Stimulated activated CD8-positive, alpha-beta memory T cell treated with anti-CD3 and anti-CD28 coated beads, Interleukin-4, amount 100 ng/mL, for 1 hour (primary cell): ENCODE measurements at places on chromosomes 2 and 18.

- no peak for DNase-seq
These were observed 40.9 kb downstream of the CELF4 start for GRCh38 chr18:37524498-37525261.

- DNase-seq: no peak
These were observed 341.4 kb downstream of the LPIN1 start for GRCh38 chr2:12087671-12088380.

- no peak for DNase-seq
These were observed 17.1 kb downstream of the PSD4 start for GRCh38 chr2:113190871-113191270.

GRCh38 chr2:196925768-196926561 is 542 bp downstream of the PGAP1 start:
- no peak for DNase-seq

- no peak for DNase-seq
These were observed 9.7 kb downstream of the PDCD1 start for GRCh38 chr2:241848761-241849615.

- no peak for DNase-seq
These were observed 59.8 kb upstream of the LYPD6B start for GRCh38 chr2:148978706-148979105.

- DNase-seq: no peak
These were observed 98.3 kb downstream of the KLHL14 start for GRCh38 chr18:32674491-32674890.

DNA sequence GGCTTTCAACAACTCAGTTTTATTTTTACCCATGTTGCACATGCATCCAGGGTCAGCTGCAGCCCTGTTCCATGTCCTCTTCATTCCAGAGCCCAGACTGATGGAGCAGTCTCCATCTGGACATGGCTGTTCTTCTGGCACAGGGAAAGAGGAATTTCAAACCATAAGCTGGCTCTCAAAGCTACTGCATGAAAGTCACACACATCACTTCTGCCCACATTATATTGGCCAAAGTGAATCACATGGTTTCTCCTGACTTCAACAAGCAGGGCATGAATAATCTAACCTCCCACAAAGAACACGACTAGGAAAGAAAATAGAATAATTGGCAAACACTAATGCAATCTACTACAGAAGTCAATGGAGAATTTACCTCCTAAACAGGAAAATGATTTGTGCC is 94.2 kb downstream of the FTCDNL1 start:
- DNase-seq: no peak

- no peak for DNase-seq
These were observed 1696.3 kb upstream of the TMEFF2 start for GRCh38 chr2:193891023-193891422.

GRCh38 chr2:230602562-230603230 is 109.9 kb upstream of the CAB39 start:
- no peak for DNase-seq

DNA sequence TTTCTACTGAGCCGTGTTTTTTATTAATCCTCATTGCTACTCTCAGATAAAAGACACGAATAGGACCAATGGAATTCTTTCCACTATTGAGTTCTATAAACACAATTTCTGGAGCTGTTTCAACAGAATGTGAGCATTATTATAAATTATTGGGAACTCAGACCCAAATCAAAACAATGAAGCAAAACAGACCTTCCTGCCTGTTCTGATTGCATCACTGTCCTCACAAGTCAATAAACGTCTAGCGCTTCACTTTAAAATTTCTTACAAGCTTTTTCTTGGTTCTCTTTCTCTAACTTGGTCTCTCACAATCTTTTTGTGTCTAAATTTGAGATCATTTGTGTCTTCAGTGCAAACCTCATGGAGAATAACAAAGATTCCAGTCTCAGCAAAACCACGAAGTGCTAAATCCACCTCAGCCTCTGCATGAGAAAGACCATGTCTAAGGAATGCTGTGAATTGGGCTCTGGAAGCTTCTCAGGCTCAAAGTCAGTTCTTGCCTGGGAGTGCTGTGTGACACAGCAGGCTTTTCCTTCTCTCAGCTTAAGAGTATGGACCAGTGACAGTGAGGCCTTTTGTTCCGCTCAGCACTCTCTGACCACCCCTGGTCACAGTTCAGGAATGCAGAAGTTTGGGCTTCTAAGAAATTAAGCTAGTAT is 22.8 kb downstream of the ARHGAP28 start:
- no peak for DNase-seq

GRCh38 chr18:36355511-36355910 is 58.0 kb downstream of the FHOD3 start:
- DNase-seq: no peak

GRCh38 chr2:220676695-220677094 is 895.4 kb downstream of the EPHA4 start:
- DNase-seq: no peak

- no peak for DNase-seq
These were observed 16.6 kb downstream of the SP110 start for GRCh38 chr2:230203110-230203676.

GRCh38 chr2:40094451-40094850 is 315.4 kb upstream of the THUMPD2 start:
- DNase-seq: no peak

DNA sequence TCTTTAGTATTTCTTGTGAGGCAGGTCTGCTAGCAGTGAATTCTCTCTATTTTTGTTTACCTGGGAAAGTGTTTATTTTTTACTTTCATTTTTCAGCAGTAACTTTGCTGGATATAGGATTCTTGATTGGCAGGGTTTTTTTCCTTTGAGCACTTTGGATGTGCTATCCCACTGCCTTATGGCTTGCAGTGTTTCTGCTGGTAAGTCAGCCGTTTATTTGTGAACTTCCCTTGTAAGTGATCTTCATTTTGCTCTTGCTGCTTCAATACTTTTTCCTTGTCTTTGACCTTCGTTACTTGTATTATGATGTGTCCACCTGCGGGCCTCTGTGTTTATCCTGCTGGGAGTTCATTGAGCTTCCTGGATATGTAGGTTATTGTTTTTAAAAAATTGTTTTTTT is 54.7 kb downstream of the SLC66A2 start:
- DNase-seq: no peak

GRCh38 chr2:157336137-157337010 is 10.8 kb upstream of the ERMN start:
- no peak for DNase-seq

GRCh38 chr2:29235411-29235810 is 120.2 kb downstream of the CLIP4 start:
- DNase-seq: no peak

DNA sequence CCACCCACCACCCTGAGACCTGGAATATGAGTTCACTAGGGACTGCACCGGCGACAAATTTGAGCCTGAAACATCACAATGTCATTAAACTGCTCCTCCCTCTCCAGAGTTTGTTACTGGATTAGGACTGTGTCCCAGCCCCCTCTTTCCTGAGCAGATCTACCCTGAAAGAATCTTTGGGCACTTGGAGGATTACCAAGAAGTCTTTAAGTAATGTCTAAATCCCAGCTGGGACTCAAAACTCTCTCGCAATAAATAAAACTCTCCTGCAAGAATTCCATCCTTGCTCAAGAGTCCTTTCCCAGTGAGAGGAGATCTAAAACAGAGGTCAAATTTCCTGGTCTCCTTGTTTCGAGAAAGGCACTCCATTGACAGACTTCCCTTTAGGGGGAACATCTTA is 20.9 kb downstream of the GKN2 start:
- DNase-seq: no peak

DNA sequence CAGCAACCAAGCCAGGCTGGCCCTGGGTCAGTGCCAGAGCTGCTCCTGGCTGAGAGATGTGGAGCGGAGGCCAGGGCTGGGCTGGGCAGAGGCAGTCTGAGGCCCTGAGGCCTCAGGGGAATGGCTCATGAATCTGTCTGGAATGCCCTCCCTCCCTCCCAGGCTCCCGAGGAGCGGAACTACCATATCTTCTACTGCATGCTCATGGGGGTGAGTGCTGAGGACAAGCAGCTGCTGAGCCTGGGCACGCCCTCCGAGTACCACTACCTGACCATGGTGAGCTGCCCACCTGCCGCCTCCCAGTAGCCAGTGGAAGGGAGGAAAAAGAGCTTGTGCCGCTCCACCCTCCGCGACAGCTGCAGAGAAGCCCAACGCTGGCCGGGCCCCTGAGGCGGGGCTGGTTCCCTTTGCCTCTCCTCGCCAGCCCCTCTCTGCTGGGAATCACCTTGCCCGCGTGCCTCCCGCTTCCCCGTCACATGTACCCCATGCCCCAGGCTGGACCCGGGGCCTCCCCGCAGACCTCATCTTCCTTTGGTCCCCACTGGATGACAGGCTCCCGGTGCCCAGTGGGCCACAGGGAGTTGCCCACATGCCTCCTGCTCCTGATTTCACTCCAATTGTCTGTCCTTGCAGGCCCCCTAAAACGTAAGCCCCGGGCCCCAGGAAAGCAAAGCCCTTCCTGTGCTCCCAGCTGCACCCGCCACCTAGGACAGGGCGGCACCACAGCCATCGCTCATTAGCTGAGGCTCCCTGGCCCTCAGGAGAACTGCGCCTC is 41.1 kb downstream of the MYO7B start:
- no peak for DNase-seq

DNA sequence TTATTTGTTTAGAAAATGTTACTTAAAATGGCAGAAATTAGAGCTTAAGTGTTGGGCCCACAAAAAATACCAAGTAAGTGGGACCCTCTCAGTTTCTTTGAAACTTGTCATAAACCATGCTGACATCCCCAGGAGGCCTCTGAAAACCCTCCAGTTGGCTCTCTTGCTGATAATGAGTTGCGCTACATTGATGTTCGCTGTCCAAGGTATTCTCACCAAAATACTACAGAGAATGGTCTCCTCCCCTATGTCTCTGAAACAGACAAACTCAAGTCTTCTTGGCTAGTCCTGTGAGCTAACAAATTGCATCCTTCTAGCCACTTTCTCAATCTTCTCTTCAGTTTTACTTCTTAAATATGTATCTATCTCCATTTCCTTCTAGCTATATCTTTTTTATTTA is 669.4 kb downstream of the IRS1 start:
- no peak for DNase-seq

DNA sequence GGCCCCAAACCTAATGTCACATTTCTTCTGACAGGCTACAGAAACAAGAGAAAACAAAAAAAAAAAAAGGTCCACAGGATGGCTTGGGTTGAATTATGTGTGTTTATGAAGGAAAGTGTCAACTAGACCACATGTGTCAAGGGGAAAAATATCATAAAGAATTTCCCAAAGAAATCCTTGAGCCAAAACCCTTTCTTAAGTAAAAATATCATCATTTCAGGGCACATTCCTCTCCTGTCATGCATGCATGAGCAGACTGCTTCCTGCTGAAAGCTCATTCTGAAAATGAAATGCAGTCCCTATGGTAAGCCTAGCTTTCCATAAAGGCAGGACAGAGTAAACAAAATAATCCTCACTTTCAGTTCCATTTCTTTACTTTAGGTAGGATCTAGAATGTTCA is 85.7 kb upstream of the RBBP8 start:
- DNase-seq: no peak

DNA sequence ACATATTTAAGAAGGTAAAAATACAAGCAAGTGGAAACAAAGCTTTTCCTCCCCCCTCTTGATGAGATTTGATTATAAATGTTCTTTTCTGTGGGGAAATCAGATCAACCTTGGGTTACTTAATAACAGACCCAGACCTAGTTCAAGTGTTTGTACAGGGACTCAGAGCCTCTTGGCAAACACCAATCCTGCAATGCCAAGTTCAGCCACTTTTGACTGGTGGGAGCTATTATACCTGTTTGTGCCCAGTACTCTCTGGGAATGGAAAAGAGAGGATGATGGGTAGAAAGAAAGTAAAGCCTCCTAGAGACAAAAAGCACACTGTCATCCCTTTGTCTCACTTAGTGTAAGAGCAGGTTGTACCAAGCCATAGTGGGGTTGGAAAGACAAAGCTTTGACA is 63.8 kb upstream of the EPHA4 start:
- no peak for DNase-seq

GRCh38 chr2:241000831-241001321 is 2.5 kb downstream of the SNED1 start:
- no peak for DNase-seq

GRCh38 chr18:8381821-8382459 is 227.3 kb upstream of the RAB12 start:
- no peak for DNase-seq

- DNase-seq: no peak
These were observed at the start of gene HSBP1L1 for GRCh38 chr18:79964330-79965118. Gene HSBP1L1 (plus strand): TSS chr18:79964643. CDS start chr18:79964736, 93 bp downstream.

DNA sequence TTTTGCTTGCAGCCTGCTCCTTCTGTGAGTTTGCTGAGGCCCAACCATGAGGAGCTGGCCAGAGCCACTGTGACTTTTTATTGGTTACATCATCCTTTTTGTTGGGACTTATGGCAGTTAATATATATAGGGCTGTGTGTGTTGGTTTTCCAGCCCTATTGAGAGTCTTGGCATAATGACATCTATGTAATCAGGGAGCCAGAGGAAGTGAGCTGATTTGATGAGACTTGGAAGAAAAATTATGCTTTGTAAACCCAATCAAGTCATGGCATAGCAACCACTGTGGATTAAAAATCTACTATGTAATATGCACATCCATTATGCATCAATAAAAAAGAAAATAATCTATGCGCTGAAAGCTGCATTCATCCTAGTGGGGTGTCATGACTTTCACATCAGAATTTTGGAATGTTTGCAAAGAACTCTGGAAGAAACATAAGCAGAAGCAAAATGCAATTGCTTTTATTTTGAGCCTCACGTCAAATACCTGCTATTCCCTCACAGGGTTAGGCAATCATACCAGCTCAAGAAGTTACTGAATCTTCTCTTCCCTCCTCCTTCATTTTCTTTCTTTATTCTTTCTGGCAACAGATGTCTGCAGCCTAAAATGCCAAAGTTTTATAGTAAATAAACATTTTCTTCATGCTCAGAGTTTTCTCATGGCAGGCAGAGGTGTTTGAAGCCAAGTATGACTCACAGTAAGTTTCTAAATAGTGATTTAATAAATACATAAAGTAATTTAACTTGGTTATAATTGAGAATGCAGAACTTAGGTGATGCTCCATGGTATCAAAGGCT is 308.5 kb downstream of the KCNS3 start:
- DNase-seq: no peak

DNA sequence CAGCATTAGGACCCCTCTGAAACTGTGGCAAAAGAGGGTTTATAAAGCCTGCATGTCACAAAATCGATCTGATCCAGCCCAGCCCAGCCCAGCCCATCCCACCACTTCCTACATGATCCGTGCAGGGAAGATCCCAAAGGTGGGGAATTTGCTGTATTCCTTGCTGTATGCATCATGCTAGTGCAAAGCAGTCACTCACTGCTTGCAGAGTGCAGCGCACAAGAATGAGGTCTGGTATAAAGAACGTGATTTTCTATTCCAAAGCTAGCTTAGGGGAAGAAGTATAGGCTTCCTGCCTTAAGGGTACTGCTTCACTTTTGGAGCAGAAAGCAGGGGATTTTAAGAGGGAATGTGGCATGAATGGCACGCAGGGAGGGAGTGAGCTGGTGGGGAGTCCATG is 18.9 kb upstream of the SERPINB11 start:
- DNase-seq: no peak

GRCh38 chr2:10309286-10309685 is 6.6 kb downstream of the HPCAL1 start:
- no peak for DNase-seq
